Activated T-cell treated with anti-CD3 and anti-CD28 coated beads for 4 hours (primary cell): ENCODE measurements at places on chromosomes 3 and 15.

- DNase-seq: no peak
Observed at GRCh38 chr3:147191795-147192385, 214.5 kb downstream of the ZIC4 start.

GRCh38 chr3:59759298-59760031 is 709.6 kb upstream of the CFAP20DC start:
- DNase-seq: no peak

- DNase-seq: no peak
Observed at GRCh38 chr3:27335571-27335970, 33.6 kb downstream of the NEK10 start.

GRCh38 chr15:31080591-31081014 is 20.9 kb downstream of the TRPM1 start:
- DNase-seq: peak; percentile 3

GRCh38 chr3:116444819-116445310 is 422 bp downstream of the LSAMP start:
- DNase-seq: no peak

DNA sequence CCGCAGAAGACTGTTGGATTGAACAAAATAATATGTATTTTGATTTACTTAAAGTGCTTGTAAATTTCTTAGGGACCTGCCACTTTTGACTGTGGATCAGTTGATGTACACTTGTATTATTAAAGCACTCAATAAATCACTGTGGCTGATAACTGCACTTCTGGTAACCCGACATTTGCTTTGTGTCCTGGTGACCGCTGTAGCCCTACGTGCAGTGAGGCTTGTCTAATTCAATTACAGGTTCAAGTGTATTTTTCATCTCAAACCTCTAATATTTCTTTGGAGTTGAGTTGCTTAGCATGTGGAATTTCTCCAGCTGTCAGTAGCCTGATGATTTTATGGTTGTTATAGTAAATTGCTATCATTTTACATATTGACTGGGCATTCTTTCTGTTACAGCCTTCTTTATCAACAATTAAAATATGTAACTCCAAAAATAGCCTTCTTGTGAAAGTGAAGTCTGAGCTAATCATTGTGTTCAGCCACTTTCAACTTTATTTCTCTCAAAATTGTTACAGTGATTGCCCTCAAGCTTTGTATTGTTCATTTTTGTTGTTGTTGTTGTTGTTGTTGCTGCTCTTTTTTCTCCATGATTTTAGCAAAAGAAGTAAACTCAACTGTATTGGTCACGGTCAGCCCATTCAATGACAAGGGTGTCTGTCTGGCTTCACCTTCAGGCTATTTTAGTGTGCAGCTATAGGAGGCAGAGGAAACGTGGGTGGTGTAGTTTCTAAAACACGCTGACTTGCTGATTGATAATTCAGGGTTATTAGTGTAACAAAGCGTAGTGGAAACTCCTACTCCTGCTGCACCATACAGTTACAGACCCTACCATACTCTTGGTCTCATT is 215.1 kb upstream of the UBE2E1 start:
- no peak for DNase-seq

DNA sequence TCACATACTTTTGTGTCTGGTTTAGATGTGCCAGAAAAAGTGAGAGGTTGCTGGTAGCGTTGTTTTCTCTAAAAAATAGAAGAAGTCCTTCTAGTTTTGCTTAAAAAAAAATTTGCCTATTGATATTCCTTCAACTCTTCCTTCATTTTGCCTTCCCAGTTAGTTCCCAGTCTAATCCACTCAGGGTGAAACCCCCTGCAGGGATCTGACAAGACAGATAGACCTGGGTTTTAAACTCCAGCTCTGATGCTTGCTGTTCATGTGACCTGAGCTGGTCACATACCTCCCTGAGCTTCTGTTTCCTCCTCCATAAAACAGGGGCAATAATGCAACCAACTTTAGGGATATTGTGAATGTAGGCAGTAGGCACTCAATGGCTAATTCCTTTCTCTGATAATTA is 18.6 kb upstream of the KCTD6 start:
- no peak for DNase-seq

DNA sequence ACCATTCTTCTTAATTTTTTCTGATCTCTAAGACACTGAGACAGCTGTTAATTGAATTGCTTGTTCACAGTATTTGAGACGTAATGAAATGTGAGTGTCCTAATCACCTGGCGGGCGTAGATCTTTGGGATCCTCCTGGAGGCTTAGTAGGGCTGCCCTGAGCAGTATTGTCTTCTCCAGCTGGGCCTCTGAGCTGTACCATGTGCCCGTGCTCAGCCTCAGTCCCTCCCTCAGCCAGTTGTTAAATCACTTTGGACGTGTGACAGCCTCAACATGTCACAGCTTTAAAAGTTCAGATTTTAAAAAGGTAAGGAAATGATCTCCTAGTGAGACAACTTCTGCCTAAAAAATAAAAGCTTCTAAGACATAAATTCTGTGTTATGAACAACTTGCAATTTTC is 35.5 kb downstream of the IGF1R start:
- DNase-seq: no peak

- no peak for DNase-seq
Observed at GRCh38 chr15:50549326-50549725, 2.9 kb upstream of the USP50 start.

- DNase-seq: no peak
Observed at GRCh38 chr3:59115364-59116232, 65.8 kb upstream of the CFAP20DC start.

GRCh38 chr15:46946953-46947352 is 770.4 kb upstream of the SEMA6D start:
- DNase-seq: no peak

- no peak for DNase-seq
Observed at GRCh38 chr3:25533399-25533798, 105.3 kb downstream of the RARB start.

DNA sequence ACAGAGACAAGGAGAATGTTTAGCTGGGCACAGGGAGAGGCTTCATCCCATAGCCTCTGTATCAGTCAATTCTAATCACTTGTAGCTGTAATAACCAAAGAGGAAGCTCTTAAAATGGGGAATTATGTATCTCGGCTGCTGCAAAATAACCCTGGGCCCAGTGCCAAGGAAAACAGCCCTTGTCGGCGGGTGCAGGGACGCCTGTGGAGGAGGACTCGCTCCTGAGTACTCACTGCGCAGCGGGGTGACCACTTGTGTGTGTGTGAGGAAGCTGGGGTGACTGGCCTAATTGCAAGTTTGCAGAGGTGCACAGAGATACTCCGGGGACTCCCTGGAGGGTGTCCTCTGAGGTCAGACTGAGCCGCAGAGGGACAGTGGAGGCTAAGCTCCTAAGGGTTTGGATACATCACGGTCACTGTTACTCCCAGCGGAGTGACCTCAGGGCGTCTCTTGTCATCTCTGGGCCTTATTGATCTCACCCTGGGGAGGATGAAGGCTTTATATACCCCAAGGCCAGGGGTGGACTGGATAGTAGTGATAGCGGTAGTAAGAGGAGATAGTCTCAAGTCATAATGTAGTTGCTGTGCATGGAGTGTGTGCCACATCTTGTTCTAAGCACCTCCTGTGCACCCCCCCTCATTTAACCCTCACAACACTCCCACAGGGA is 37.2 kb downstream of the SLC6A6 start:
- DNase-seq: no peak

DNA sequence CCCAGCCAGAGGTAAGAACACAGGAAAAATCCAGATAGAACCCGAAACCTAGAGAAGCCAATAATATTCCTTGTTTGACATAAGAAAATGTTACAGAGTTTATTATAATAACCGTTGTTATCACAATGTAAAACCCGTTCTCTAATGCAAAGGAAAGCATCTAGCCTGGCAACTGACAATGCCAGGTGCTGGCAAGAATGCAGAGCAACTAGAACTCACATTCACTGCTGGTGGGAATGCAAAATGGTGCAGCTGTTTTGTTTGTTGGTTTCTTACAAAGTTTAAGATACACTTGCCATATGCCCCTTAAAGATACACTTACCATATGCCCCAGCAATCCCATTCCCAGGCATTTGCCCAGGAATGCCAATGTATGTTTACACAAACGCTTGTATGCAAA is 23.4 kb downstream of the VPS39 start:
- no peak for DNase-seq

GRCh38 chr3:21484828-21485144 is 266.2 kb downstream of the ZNF385D start:
- DNase-seq: no peak

DNA sequence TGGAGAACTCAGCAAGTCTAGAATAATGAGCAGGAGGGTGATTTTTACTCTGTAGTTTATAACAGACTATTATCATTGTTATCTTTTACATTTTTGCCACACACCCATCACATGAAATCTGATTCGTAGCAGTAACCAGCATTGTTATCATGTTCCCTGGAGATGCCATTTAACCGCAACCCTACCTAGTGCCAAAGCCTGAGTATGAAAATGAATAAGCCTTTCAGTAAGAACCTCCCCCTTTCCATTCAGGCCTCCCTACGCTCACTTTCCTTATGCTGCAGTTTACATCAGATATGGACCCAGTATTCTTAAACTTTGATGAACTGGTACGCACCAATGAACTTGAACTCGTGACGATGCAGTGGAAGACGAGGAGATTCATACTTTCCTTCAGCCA is 158.7 kb upstream of the SPRED1 start:
- DNase-seq: no peak

- DNase-seq: no peak
Observed at GRCh38 chr3:148816981-148817525, 10.6 kb upstream of the CPB1 start.

- no peak for DNase-seq
Observed at GRCh38 chr15:68653031-68653635, 74.3 kb downstream of the CORO2B start.

DNA sequence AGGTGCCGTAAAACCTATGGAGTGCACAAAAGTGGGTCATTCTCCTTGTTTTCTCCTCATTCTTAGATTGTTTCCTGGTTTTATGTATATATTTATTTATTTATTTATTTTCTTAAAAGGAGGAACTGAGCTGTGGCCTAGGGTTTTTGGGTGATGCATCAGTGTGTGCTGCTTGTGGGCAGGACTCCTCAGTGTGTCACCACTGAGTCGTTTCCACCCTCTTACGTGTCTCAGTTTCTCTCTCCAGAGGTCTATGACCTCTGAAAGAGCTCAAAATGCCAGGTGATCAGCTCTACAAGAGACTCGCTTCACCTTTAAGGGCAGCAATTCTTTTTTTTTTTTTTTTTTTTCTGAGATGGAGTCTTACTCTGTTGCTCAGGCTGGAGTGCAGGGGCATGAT is 72.9 kb downstream of the CD200 start:
- DNase-seq: no peak

DNA sequence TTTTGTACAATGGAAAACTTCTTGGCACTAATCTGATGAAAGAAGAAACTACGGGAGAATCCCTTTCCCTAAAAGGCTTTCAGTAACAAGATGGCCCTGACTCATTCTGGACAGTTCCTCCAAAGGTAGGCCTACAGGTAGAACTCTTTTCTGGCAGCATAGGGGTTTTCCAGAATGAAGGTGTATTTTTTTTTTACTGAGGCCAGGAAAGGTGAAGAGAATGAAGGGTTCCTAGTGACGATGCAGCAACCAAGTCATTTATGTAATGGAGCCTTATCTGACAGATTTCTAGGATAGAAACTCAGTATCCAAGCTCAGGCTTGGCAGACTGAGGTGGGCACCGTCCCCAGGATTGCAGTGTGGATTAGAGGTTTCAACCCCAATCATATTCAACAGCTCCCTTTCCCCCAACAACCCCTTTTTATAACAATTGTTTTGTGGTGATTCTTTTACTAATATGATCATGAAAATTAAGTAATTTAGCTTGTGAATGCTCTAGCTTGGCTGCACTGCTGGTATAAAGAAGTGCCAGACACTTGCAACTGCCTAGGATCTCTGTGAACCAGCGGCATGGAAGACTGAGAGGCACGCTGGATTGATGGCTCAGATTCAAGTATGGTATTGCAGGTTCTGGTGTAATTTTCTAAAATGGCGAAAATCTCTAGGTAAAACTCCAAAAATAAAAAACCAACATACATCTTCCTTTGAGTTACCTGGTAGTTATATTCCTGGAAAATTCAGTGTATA is 8.7 kb upstream of the TRIM69 start:
- no peak for DNase-seq

DNA sequence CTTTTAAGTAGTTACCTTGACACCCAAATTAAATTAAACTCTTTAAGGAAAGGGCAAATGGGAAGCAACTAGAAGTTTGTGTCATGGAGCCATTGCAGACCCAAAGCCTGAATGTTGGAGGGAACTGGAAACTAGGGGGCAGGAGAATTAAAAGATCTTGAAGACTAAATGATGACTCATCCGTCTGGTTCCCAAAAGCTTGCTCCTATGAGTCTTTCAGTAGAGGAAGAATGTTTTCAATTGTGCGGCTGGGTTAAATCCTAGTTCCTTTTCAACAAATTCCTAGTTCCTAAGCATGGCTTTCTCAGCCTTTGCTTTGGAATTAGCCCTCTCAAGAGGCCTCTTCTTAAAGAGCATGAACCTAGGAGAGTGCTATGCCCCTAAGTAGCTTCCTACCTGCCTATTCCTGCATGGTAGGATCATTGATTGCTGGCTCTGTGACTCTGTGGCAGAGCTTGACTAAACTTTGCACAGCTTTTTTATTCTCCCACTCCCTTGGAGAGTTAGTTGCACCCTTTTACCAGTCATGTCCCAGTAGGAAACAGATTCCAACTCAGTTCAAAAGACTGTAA is 17.7 kb downstream of the CLEC3B start:
- DNase-seq: no peak

GRCh38 chr15:75163150-75163564 is 38.5 kb upstream of the C15orf39 start:
- DNase-seq: no peak

DNA sequence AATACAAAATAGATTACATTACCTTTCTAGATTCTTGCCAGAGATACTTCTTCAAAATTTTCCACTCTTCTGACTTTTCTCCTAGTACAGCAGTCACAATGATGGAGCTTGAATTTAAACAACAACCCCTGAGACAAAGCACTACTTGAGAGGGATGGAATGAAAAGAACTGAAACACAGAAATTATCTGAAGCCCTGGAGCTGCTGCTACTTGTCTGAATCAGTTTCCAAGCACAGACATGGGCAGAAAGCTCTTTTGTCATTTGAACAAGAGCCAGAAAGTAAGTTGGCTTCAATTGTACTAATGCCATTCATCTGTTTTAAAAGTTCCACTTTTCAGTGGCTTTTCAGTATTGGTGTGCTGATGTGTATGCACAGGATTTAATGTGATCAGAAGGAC is 718.5 kb upstream of the ARPP21 start:
- no peak for DNase-seq

- no peak for DNase-seq
Observed at GRCh38 chr3:62566022-62566557, 192.7 kb upstream of the FEZF2 start.

GRCh38 chr3:71598292-71598691 is 14.8 kb upstream of the FOXP1 start:
- no peak for DNase-seq

- no peak for DNase-seq
Observed at GRCh38 chr3:79361748-79362378, 405.9 kb downstream of the ROBO1 start.

DNA sequence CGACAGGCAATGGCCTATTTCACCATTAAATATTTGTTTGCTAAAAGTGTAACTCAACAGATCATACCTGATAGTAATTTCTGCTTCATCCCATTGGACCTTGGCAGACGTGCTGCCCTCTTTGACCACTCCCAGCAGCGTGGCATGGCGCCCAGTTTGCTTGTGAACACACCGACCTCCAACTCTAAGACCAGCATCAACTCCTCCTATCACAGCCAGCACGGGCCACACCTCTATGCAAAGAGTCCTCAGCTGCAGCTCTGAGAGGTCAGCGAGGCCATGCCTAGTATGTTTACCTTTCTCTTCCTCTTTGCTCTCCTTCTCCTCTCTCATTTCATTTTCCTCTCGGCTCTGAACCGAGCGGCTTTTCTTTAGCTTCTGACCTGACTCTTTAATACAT is 80.6 kb downstream of the FBXL22 start:
- DNase-seq: no peak
